Activated naive CD8-positive, alpha-beta T cell treated with anti-CD3 and anti-CD28 coated beads for 36 hours (primary cell): ENCODE measurements at places on chromosomes 2 and 18. TPM values are rescaled to one million over a fixed set of nuclear protein-coding genes. Genes with fewer than 3 reads are reported as not detected.

DNA sequence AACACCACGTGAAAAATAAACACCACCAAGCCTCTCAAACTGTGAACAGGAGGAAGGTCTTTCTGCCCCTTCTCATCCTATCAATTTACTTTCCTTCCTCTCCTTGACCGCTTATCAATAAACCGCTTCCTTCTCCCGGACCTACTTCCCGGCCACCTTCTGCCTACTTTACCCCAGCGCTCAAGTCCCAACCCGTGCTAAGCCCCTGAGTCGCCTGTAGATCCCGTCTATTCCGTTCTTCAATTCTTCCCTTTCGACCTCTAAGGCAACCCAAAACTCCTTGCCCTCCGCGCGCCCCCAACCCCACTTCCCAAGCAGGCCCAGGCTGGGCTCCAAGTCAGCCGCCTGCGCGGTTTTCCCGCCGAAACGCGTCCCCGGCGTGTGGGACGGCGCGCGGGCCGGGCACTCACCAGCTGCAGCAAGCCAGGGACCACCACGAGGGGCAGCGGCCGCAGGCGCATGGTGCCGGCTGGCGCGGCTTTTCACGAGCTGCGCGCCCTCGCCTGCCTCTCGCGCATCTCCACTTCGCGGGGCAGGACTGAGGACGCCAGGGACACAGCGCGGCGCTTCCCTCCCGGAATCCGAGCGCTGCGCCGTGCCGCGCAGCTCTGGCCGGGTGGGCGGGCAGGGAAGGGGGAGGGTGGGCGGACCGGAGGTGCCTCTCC is at the start of gene NXPH2:
TSS of gene NXPH2 (minus strand) at position 610 of the 665 bp plus-strand sequence. CDS start at position 461, 149 bp downstream.
- peaks cover 4% of the 10 kb centered on the region for H3K4me1 ChIP-seq
- no peaks in the 10 kb centered on the region for H3K36me3 ChIP-seq
- peak within 1 kb of the TSS; percentile 6 for H3K4me3 ChIP-seq

DNA sequence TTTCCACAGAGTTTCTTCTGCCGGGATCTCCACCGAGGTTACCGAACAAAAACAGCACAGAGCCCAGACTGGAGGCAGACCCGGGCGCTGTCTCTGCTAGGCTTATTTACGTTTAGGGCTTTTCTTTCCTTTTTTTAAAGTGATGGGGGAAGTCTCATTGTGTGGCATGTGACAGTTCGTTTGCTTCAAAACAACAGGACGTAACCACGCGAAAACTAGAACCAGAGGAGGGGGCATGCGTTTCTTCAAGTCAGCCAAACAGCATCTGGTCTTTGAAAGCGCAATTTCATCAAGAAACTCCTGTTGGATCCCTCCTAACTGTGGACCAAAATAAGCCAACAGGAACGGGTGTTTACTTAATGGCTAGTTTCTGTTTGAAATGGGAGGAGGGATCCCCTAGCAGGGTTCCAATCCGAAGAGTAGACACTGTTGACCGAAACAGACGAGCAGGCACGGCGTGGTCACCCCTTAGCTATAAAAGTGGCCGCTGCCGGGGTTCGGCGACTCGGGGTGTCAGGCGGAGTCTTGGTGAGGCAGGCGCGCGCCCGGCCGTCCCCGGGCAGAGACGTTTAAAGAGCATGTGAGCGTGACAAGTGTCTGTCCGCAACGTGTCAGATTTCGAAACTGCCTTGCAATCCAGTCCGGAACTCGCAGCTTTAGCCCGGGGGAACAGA is 997 bp upstream of the TGIF1 start:
- H3K36me3 ChIP-seq: peaks cover 7% of the 10 kb centered on the region
- peak overlapping the region; percentile 84 for H3K4me3 ChIP-seq
- peaks cover 29% of the 10 kb centered on the region for H3K4me1 ChIP-seq
- peak; percentile 82 for DNase-seq
- H3K27me3 ChIP-seq: no peaks in the 10 kb centered on the region
- H3K27ac ChIP-seq: peak overlapping the region; percentile 95

DNA sequence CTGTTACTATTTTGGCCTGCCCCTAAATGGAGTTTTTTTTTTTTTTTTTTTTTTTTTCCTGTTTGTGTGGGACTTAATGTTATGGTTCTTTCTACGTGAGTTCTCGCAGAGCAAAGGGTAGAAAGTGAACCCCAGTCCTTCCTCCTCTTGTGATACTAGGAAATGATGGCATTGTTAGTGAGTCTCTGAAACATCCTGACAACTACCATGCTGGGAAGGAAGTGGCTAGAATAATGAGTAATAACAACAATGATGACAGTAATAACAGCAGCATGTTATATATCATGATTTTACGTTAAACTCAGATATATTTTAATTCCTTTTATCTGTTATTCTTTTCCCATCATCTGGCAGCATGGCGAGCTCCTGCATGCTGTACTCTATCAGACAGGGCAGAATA is 216.2 kb upstream of the LINC00305 start:
- DNase-seq: no peak
- H3K4me3 ChIP-seq: no peak overlapping the region
- no peaks in the 10 kb centered on the region for H3K27me3 ChIP-seq
- H3K36me3 ChIP-seq: no peaks in the 10 kb centered on the region
- no peaks in the 10 kb centered on the region for H3K4me1 ChIP-seq

DNA sequence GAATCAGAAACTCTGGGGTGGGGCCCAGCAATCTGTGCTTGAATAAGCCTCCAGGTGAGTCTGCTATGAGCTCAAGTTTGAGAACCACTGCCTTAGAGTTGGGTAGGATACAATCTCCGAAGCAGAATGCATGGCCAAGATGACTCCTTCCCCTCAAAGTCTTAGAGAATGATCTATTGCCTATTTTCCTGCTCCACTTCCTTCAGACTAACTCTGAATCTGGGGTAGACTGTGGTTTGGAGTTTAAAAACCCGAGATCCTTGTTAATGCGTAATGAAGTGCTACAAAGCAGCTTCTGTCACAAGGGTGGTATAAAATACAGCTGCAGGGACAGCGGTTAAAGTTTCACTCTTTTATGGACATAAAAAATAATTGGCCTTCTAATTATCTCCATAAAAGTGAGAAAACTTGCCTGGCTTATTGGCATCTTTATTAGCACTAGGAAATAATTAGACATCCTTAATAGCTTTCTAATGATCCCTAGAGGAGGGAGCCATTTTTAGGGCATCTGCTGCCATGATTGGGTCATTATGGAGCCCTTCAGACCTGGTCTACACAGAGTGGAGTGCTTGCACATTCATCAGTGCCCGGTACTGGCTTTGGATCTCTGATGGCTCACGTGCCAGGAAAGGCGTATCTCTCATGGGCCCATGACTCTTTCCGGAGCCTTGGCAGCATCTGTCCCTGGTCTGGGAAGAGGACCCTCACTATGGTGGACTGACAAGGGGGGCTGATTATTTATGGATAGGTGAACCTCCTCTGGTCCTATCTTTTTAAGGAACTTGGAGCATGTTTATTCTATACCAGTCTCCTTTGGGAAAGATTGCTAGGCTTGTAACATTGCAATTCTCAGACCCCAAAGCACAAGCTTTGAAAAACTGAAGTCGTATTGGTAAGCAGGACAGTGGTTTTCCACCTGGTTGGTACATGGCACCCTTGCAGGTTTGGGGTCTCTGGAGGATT is 28.2 kb downstream of the SIX2 start:
- no peak for DNase-seq
- H3K27me3 ChIP-seq: peaks cover 16% of the 10 kb centered on the region
- peaks cover 2% of the 10 kb centered on the region for H3K4me1 ChIP-seq

- no peaks in the 10 kb centered on the region for H3K36me3 ChIP-seq
- no peaks in the 10 kb centered on the region for H3K27me3 ChIP-seq
- no peak overlapping the region for H3K4me3 ChIP-seq
- no peak overlapping the region for H3K27ac ChIP-seq
- H3K4me1 ChIP-seq: no peaks in the 10 kb centered on the region
These were observed 15.5 kb upstream of the RAB10 start for GRCh38 chr2:26018184-26019055.

- H3K4me3 ChIP-seq: no peak overlapping the region
- peaks cover 1% of the 10 kb centered on the region for H3K27me3 ChIP-seq
- no peak for DNase-seq
- peaks cover 12% of the 10 kb centered on the region for H3K4me1 ChIP-seq
- H3K27ac ChIP-seq: no peak overlapping the region
These were observed 179.6 kb upstream of the SLC39A10 start for GRCh38 chr2:195477248-195477995.

DNA sequence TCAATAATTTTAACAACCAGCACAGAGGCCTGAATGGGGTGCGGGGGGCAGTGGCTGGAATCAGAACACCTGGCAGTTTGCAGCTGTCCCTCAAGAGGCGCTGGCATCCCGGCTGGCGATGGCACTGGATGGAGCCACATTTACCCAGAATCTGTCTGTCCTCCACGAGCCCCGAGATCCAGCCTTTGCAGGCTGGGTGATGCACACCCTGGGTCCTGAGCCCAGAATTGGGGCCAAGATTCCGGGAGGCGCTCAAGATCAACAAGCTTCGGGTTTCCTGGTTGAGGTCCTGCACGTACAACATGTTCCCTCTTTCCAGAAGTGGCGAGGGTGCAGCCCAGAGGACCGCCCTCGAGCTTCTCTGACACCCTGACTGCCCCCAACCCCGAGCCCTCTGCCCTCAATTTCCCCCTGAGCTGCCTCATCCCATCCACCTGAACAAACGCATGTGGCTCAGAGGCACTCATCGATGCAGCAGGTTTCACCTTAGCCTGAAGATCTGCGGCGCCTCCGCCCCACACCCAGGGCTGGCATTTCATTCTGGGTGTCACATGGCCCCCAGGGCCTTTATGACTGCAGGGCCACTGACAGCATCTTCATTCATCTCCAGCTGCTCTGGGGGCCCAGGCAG is 97.5 kb downstream of the TFCP2L1 start:
- no peak overlapping the region for H3K27ac ChIP-seq
- H3K4me3 ChIP-seq: no peak overlapping the region
- no peaks in the 10 kb centered on the region for H3K4me1 ChIP-seq
- no peak for DNase-seq
- peaks cover 4% of the 10 kb centered on the region for H3K27me3 ChIP-seq

DNA sequence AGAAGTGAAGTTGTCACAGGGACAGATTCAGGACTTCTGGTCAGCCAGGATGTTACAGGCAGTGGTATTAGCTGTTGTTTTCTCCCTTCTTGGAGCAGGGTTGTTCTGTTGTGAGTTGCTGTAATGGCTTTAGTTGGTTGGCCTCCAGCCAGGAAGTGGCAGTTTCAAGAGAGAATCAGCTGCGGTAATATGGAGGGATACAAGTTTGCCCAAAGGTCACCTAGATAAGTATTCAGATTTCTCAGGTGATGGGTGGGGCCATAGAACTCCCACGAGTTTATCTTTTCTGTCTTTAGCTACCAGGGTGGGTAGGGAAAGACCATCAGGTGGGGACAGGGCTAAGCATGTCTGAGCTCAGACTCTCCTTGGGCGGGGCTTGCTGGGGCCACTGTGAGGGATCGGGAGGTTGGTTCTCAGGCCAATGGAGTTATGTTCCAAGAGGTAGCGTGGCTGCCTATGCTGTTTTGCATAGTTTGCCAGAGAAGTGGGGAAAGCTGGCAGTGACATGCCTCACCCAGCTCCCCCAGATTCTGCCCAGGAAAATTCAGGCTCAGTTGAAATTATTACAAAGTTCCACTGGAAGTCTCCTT is 640.4 kb upstream of the CHAC2 start:
- DNase-seq: no peak
- no peak overlapping the region for H3K27ac ChIP-seq
- H3K27me3 ChIP-seq: no peaks in the 10 kb centered on the region
- H3K4me1 ChIP-seq: no peaks in the 10 kb centered on the region
- H3K4me3 ChIP-seq: no peak overlapping the region
- no peaks in the 10 kb centered on the region for H3K36me3 ChIP-seq

GRCh38 chr2:238299803-238300202 is 11.4 kb upstream of the PER2 start:
- DNase-seq: no peak
- H3K27me3 ChIP-seq: no peaks in the 10 kb centered on the region
- no peaks in the 10 kb centered on the region for H3K36me3 ChIP-seq
- no peak overlapping the region for H3K4me3 ChIP-seq
- H3K27ac ChIP-seq: no peak overlapping the region

The DCDC2C gene
- not detected for total RNA-seq

The HNRNPA3 gene
- 254 TPM for total RNA-seq
